ENCODE measurements at places on chromosomes 3 and 15.
A peak's percentile ranks its signal among the peaks of the same experiment; 100 is the strongest.

DNA sequence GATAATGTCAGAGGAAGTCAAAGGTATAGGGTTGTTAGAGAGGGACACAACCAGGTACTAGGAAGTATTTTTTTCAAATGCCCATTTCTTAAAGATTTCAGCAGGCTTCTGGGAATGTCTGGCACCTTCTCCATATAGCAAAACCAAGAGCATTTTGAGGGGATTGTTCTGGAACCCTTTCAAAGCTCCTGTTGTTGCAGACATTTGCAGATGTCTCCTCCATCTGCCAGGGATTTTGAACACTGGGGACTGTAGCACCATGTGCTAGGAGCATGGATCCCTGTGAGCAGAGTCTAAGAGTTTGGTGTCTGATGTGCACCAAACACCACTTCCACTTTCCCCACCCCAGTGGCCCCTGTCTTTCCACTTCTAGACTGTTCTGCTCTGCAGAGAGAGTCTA, 206.0 kb upstream of the KBTBD8 start:
- DNase-seq = no peak

DNA sequence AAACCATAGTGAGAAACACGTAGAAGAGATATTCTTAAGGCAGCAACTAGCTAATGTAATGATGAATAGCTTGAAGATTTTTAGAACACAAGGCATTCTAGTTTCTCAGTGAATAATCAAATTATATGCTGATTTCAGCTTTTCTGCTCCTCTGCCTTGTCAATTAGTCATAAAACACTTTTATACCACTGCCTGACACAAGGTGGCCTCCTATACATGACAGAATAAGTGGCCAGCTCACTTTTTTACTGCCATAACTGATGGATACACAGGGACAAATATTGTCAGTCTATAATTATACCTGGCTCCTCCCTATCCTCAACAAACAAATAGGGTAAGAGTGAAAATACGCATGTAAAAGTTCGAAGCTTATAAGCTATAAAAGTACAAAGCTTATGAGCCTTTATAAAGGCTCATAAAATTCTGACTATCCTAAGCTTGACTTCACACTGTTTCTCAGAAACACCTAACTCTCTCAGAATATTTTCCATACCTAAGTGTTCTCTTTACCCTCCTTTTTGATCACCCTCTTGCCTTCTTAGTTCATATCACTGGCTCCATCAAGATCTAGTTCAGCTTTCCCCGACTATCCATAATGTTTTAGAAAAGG, 81.6 kb downstream of the HERC1 start:
- DNase-seq = peak; percentile 42

- DNase-seq = no peak
Observed at GRCh38 chr3:151550642-151551041, 89.8 kb upstream of the IGSF10 start.

- no peak for DNase-seq
Observed at GRCh38 chr3:153233986-153234385, 72.0 kb downstream of the RAP2B start.

- DNase-seq = no peak
Observed at GRCh38 chr15:90681480-90681879, 35.7 kb upstream of the BLM start.

GRCh38 chr3:84547971-84548970, 410.5 kb upstream of the CADM2 start:
- peak; percentile 42 for DNase-seq

- DNase-seq = no peak
Observed at GRCh38 chr3:10349801-10350200, 28.9 kb upstream of the SEC13 start.

DNA sequence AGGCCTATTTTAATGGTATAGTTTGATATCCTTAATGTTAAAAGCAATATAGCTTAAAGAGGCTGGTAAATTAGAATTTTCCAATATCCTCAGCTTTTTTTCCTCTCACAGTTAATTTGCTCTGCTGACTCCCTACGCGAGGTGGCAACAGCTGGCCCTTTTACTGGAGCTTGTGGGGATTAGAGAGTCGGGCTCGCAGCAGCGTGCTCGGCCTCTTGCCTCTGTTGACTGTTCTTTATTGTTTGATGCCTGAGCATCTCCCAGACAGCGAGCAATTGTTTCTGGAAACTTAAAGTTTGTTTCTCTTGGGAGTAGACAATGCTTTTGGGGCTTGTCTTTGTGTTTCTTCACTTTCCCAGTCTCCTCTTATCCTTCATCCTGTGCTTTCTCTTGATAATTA, 80.8 kb downstream of the OPA1 start:
- peak; percentile 14 for DNase-seq

DNA sequence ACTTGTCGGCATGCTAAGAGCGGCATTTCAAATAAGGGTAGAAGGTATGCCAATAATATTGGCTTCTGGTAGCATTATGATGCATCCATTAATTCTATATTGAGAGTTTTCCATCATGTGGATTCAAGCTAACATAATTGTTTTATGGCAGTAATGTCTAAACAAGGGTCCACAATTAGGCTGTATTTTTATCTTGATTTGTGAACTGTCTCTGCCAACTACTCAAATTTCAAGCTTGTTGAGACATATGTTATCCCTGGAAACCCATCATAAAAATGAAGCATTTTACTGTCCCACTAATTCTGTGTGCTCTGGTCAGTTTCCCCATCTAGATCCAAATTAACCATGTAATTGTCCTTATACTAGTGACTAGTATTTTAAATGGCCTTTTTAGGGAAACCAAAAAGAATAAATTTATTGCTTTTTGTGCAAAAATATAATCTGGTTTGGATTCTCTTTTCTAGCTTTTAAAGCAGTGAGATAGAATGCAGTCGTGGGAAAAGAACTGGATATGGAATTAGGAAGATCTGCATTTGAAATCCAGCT, 1.2 kb upstream of the OSTN start:
- DNase-seq = no peak

- DNase-seq = no peak
Observed at GRCh38 chr15:52113235-52113634, 660 bp upstream of the BCL2L10 start.

- no peak for DNase-seq
Observed at GRCh38 chr3:155238845-155239244, 54.6 kb downstream of the STRIT1 start.

DNA sequence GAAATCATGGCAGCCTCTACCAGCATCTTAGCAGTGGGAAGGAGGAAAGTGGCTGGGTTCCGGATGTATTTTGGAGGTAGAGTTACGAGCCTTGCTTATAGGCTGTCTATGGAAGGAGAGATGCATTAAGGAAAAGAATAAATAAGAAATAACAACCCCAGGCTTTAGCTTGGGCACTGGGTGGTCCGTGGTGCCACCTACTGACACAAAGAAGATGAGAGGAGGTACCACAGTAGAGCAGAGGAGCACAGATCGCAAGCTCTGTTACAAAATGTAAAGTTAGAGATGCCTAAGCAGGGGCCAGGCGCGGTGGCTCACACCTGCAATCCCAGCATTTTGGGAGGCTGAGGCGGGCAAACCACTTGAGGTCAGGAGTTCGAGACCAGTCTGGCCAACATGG, 74.8 kb downstream of the TMEM39A start:
- DNase-seq = no peak

DNA sequence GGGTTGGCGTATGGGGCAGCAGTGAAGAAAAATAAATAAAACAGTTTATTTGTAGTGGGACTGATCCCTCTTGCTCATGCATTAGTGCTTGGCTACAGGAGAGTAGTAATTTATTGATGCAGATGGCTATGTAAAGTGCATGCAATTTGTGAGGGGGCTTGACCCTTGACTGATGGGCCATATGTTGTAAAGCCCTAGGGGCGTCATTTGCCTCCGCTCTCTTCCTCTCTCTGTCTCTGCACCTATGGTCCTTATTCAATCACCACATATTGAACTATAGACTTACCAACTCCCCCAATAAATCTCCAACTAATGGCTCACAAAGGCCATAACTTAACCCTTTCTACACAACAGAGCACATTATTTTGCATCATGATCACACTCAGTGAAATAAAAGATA, 227.7 kb downstream of the ROBO2 start:
- DNase-seq = no peak

- peak; percentile 53 for DNase-seq
Observed at GRCh38 chr3:185931777-185932612, 5.8 kb downstream of the TRA2B start.

- DNase-seq = no peak
Observed at GRCh38 chr3:38021196-38021595, 8.2 kb downstream of the PLCD1 start.

DNA sequence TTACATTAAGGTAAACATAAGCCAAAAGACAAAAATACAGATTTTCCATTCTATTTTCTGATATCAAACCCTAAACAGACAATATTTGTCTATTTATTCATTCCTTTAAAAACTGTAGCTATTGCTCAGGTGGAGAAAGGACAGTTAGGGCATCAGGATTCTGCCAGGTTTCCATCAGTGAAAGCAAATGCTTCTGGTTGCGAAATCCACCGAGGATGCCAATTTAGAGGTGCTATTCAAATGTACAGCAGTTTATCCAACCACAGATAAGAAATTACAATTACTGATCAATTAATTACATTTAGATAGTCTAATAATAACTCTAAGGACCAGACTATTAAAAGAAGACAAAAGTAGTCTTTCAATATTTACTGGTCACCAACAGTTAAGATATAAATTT, 3.9 kb downstream of the TOMM70 start:
- no peak for DNase-seq

DNA sequence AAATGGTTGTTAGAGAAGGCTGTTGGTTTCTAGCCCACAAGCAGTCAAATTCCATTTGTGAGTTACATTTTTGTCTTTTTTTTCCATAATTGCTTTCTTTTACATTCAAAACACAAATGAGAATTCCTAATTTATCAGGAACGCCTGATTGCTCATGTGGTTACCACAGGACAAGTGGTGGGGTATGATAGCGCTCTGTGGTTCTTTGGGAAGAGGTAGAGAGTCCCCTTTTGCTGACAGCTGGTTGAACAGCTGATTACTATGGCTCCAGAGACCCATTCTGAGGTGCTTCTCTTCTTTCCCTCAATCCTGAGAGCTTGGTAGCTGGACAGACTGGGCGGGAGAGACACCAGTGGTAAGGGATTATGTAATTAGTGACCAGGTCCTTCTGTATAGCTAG, 24.4 kb downstream of the CNOT10 start:
- DNase-seq = no peak

- no peak for DNase-seq
Observed at GRCh38 chr3:49910409-49911123, 6.9 kb upstream of the MST1R start.

GRCh38 chr3:133670525-133670995, 8.8 kb upstream of the TOPBP1 start:
- no peak for DNase-seq

DNA sequence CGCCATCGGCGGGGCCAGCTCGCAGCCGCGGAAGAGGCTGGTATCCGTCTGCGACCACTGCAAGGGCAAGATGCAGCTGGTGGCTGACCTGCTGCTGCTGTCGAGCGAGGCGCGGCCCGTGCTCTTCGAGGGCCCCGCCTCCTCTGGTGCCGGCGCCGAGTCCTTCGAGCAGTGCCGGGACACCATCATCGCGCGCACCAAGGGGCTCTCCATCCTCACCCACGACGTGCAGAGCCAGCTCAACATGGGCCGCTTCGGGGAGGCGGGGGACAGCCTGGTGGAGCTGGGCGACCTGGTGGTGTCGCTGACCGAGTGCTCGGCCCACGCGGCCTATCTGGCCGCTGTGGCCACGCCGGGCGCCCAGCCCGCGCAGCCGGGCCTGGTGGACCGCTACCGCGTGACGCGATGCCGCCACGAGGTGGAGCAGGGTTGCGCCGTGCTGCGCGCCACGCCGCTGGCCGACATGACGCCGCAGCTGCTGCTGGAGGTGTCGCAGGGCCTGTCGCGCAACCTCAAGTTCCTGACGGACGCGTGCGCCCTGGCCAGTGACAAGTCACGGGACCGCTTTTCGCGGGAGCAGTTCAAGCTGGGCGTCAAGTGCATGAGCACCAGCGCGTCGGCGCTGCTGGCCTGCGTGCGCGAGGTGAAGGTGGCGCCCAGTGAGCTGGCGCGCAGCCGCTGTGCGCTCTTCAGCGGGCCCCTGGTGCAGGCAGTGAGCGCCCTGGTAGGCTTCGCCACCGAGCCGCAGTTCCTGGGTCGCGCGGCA, 1.8 kb downstream of the TLNRD1 start:
- DNase-seq = no peak

DNA sequence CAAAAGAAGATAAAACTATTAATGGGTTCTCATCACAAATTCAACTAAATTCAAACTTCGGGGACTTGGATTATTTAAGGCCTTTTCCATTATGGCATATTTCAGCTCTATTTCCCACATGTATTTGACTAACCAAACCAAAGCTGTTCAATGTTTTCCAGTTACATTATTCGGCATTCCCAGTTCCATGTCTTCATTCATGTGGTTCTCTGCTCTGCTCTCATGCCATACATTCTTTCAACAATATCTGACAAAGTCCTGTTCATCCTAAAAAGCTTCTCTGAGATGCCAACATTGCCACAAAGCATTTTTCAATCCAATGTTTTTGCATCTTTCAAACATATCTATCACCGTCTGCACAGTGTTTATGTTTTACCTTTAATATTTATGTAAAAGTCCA, 141.4 kb downstream of the GREM1 start:
- DNase-seq = no peak

- no peak for DNase-seq
Observed at GRCh38 chr15:24916305-24917009, 38.3 kb upstream of the SNRPN start.

GRCh38 chr3:82643948-82644347, 882.5 kb upstream of the GBE1 start:
- no peak for DNase-seq

DNA sequence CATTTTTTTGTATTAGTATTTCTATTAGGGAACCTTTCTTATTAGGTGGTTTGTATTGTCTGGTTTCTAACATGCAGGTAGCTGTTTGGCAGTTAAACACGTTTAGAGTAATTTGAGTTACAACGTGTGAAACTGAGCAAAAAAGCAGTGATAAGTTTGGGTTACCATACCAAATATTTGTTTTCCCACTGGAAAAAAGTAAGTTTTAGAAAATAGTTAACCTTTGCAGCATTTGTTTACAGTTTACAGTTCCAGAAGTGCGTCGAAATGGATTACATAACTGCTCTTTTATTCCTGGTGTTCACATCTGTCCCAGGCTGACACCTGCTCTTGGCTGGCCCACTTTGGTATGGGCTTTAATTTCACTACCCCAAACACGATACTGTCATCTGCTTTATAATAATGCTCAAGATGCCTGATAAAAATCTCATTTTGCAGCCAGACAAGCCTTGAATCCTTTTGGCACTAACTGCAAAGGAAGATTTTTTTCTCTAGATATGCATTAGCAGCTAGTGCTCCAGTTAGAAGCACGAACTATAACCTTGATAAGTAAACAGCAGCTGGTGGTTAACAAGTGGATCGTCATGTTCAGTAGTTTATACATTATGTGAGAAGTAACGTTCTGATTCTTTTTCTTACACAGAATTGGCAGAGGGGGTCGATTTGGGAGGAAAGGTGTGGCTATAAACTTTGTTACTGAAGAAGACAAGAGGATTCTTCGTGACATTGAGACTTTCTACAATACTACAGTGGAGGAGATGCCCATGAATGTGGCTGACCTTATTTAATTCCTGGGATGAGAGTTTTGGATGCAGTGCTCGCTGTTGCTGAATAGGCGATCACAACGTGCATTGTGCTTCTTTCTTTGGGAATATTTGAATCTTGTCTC, 5.3 kb downstream of the EIF4A2 start:
- DNase-seq = no peak

GRCh38 chr3:13210221-13210975, 137.2 kb upstream of the IQSEC1 start:
- no peak for DNase-seq
